Stimulated activated CD4-positive, alpha-beta T cell treated with anti-CD3 and anti-CD28 coated beads, Interleukin-4, amount 100 ng/mL, for 4 hours (primary cell): ENCODE measurements at places on chromosomes 5 and 9.

GRCh38 chr9:268616-269015 is 54.0 kb downstream of the DOCK8 start:
- DNase-seq = no peak

- no peak for DNase-seq
These were observed 299.8 kb upstream of the NUDT12 start for GRCh38 chr5:103862398-103862797.

- no peak for DNase-seq
These were observed 307.8 kb upstream of the ARRDC3 start for GRCh38 chr5:91690921-91691320.

- DNase-seq = peak; percentile 38
These were observed 1.7 kb upstream of the SLIT3 start for GRCh38 chr5:169302491-169303118.

DNA sequence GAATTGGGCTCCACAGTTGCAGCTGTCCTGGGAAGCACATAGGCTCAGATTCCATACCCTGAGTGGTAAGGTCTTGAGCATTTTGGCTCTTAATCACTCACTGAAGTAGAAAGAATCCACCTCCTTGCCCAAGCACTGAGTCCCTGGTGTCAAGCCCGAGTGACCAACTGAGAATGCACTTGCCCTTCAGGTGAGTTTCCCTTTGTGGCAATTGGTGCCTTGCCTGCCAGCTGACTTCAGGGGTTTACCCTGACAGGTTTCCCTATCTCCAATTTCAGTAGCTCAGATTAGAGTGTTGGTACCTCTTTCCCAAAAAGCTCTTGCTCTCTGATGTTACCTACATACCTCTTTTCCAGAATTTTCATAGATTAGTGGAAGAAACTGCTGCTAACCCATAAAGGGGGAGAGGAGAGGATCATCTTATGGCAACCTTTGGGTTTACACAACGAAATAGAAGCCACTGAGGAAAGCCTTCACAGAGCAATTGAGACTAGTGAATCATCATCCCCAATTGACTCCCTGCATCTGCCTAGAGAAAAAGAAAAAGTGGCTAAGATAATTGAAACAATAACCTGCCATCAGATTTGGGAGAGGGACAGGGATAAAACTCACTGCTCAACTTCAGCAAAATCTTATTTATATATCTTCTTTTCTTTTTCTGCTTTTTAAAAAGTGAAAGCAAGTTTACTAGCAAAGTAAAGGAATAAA is 48.6 kb downstream of the CCL28 start:
- DNase-seq = no peak

DNA sequence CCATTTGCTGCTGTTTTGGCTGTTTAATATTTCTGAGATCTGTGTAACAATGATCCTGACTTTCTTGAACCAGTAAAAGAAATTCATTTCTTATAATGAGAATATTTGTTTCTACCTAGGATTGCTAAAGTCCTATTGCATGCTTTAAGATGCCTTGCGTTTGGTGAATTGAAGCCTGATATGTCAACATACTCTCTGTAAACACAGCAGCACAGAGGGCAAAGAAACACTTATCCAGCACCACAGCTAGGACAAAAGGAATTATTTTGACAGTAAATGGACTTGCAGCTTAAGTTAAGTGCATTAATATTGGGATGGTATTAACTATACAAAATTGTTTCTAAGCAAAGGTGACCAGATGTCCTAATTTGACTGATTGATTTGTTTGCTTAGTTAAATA is 2031.2 kb upstream of the CDH6 start:
- DNase-seq = no peak
